ENCODE measurements at places on chromosomes 11 and 22. TPM values are rescaled to one million over a fixed set of nuclear protein-coding genes. Genes with fewer than 3 reads are reported as not detected.

- DNase-seq = no peak
Measured at GRCh38 chr11:120120805-120121335, 17.0 kb downstream of the TRIM29 start.

The LSP1 gene
- total RNA-seq = 71.7 TPM

The SCGB2A2 gene
- total RNA-seq = not detected

The ACR gene
- not detected for total RNA-seq

The OR5T1 gene
- total RNA-seq = not detected
